ENCODE measurements at places on chromosomes 3 and 15. TPM values are rescaled to one million over a fixed set of nuclear protein-coding genes. Genes with fewer than 3 reads are reported as not detected.

Gene MANF
- total RNA-seq = 37.3 TPM

Gene NANOGP8
- total RNA-seq = 1.2 TPM

Gene MEGF11
- not detected for total RNA-seq

DNA sequence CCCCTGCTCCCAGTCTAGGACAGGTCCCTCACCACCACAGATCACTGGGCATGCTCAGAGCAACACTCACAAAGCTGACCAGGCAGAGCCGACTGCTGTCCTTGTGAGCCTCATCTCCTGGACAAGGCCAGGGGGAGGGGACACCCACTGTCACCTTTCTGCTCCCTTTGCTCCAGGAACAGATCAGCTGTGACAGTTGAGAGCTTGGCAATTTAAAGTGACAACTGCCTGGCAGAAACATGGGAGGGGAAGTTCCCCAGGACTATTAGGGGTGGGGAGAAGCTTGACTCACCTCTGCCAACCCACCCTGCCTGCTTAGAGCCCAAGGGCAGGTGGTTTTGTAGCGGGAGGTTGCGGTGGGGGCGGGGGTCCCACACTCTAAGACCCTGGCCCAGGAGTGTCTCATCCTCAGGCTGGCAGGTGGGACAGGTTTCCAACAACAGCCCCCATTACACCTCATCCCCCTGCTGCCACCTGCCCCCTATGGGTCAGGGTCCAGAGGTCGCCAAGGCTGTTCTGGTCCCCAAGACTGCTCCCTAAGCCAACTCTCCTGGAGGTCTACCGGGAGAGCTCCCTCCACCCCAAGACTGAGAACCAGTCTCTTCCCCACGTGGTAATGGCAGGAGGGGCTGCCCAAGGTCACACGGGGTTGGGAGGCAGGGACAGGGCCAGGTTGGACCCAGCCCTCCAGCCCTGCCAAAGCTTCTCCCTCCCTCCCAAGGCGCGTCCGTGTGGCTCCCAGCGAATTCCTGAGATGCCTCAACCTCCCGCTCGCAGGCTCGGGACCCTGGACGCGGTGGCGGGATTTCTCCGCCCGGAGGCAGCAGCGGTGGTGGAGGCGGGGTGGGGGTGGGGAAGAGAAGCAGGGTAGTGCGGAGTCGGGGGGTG, 80.4 kb downstream of the IQSEC1 start:
- no peak overlapping the region for H3K27ac ChIP-seq
- peaks cover 17% of the 10 kb centered on the region for H3K4me1 ChIP-seq
- H3K27me3 ChIP-seq = no peaks in the 10 kb centered on the region
- peak; percentile 65 for DNase-seq

GRCh38 chr15:36263666-36264065, 315.8 kb upstream of the CDIN1 start:
- H3K4me1 ChIP-seq = no peaks in the 10 kb centered on the region
- H3K27me3 ChIP-seq = no peaks in the 10 kb centered on the region
- no peaks in the 10 kb centered on the region for H3K36me3 ChIP-seq
- H3K4me3 ChIP-seq = no peak overlapping the region
- no peak for DNase-seq
- no peak overlapping the region for H3K27ac ChIP-seq

DNA sequence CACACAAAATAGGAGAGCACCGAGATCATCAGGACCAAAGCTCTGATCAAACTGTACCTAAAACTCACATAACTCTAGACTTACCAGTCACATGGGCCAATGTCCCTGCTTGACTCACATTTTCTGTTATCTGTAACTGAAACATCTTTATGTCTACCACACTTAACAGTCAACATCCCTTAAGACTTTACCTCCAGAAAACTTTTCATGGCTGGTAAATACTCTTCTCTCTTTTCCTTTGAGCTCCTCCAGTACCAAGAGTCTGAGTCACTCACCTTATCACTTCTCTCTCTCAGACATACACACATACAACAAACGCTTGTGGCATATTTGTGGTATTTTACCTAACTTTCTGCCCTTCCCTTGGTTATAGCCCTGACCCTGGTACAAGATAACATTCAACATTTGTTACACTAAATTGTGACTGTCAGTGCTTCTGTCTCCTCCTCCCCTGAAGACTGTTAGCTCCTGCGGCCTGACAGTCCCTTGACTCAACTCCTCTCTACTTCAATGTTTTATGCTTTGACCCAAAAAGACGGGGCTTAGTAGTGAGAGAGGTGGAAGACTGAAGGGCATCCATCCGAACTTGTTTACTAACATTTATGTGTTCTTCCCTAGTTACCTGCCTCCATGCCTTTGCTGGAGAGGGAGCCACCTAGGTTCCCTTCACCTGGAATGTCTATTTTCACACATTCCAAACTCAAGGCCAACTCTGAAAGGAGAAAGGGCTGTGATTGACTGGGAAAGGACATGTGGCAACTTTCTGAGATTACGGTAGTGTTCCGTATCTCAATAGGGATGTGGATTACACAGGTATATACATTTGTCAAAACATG, 3.7 kb upstream of the EFHB start:
- DNase-seq = no peak
- H3K4me3 ChIP-seq = no peak overlapping the region
- H3K36me3 ChIP-seq = no peaks in the 10 kb centered on the region
- H3K27me3 ChIP-seq = no peaks in the 10 kb centered on the region
- no peak overlapping the region for H3K27ac ChIP-seq

DNA sequence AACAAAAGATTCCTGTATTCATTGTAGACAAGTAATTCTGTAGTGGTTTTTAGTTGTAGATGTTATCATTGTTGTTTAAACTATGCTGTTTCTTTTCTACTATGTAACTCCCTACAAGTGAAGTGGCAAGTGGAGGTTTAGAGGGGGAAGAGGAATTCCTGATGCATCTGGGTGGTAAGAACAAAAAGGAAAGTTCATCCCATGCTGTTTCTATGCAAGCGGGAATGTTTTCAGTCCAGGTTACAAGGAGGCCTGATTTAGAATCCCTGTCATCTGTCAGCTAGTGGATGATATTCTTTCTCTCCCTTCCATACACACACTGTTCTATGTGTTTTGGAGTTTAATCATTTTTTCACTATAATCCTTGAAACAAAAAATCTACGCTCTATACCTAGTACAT, 67.4 kb downstream of the IMPG2 start:
- no peaks in the 10 kb centered on the region for H3K27me3 ChIP-seq
- no peaks in the 10 kb centered on the region for H3K36me3 ChIP-seq
- DNase-seq = no peak
- no peaks in the 10 kb centered on the region for H3K4me1 ChIP-seq

- H3K4me1 ChIP-seq = no peaks in the 10 kb centered on the region
- DNase-seq = no peak
- H3K27ac ChIP-seq = no peak overlapping the region
- H3K27me3 ChIP-seq = no peaks in the 10 kb centered on the region
Measured at GRCh38 chr3:27903446-27903845, 181.3 kb upstream of the EOMES start.

DNA sequence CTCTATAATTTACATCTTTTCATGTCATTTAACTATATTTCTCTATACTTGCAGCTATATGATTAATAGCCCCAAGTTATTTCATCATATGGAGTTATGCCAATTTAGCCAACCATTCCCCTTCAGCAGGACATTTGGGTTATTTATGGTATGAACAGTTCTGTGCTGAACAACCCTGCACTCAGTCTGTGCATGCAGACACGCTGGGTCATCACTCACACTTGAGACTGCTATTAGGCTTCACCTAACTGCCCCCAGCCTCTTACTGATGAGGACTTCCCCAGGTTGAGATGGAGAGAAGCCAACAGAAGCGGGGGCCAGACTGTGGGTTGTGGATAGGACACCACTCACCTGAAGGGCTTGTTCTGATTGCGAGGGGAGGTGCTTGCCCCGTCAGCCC, 7.3 kb downstream of the TADA3 start:
- no peaks in the 10 kb centered on the region for H3K4me1 ChIP-seq
- peaks cover 65% of the 10 kb centered on the region for H3K36me3 ChIP-seq
- DNase-seq = no peak
- H3K27ac ChIP-seq = no peak overlapping the region
- H3K27me3 ChIP-seq = no peaks in the 10 kb centered on the region

DNA sequence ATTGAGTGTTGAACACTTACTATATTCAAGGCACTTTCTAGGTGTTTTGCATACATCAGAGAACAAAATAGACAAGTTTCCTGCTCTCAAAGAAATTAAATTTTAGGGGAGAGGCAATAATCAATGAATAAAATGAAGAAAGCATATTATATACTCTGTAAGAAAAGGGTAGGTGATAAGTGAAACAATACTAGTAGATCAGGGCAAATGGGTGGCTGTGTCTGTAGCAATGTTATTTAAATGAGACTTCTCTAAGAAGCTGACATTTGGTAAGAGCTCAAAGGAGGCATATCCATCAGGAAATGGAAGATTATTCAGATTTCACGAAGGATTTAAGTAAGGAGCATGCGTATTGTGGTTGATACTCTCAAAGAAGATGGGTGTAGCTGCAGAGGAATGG, 1291.6 kb downstream of the NSUN3 start:
- no peaks in the 10 kb centered on the region for H3K27me3 ChIP-seq
- peak; percentile 1 for DNase-seq
- no peak overlapping the region for H3K27ac ChIP-seq
- H3K4me3 ChIP-seq = no peak overlapping the region
- no peaks in the 10 kb centered on the region for H3K4me1 ChIP-seq

GRCh38 chr3:112095731-112096130, 9.5 kb downstream of the C3orf52 start:
- H3K4me1 ChIP-seq = peaks cover 26% of the 10 kb centered on the region
- no peaks in the 10 kb centered on the region for H3K27me3 ChIP-seq

GRCh38 chr15:42591238-42591934, 16.0 kb downstream of the STARD9 start:
- H3K27me3 ChIP-seq = no peaks in the 10 kb centered on the region
- peak; percentile 71 for DNase-seq
- H3K4me1 ChIP-seq = peaks cover 2% of the 10 kb centered on the region

- no peak for DNase-seq
- H3K4me3 ChIP-seq = no peak overlapping the region
- no peaks in the 10 kb centered on the region for H3K36me3 ChIP-seq
- no peak overlapping the region for H3K27ac ChIP-seq
Measured at GRCh38 chr3:140023616-140024530, 88.9 kb downstream of the CLSTN2 start.

All from osteoblast (primary cell).